Type B pancreatic cell (in vitro differentiated cells): ENCODE measurements at places on chromosomes 1 and 21. TPM values are rescaled to one million over a fixed set of nuclear protein-coding genes. Genes with fewer than 3 reads are reported as not detected.
A peak's percentile ranks its signal among the peaks of the same experiment; 100 is the strongest.

The CFAP74 gene
- 0.76 and 1.5 TPM in 2 replicates for total RNA-seq

The HRNR gene
- not detected in 2 replicates for total RNA-seq

The CD5L gene
- not detected in 2 replicates for total RNA-seq

The FAM76A gene
- total RNA-seq, result 12.3 and 14.2 TPM in 2 replicates

DNA sequence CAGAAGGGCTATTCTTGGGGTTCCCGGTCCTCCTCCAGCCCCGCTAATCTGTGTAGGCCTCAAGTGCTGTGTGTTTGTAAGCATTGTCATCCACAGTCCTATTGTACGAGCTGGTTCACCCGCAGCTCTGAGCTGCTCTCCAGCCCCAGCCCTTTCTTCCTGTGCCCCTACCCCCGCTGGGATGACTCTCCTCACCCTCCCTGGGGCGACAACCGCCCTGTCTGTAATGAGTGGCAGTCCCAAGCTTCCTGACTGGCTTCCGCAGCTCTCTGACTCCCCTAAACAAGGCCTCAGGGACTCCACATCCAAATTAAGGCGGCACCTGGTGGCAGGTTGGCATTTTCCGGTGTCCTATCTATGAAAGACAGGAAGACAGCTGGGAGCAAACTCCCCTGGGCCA is 45.8 kb downstream of the TFF3 start:
- no peak overlapping the region for H3K27ac ChIP-seq
- H3K4me3 ChIP-seq, result no peak overlapping the region
- no peaks in the 10 kb centered on the region for H3K36me3 ChIP-seq
- H3K4me1 ChIP-seq, result no peaks in the 10 kb centered on the region

DNA sequence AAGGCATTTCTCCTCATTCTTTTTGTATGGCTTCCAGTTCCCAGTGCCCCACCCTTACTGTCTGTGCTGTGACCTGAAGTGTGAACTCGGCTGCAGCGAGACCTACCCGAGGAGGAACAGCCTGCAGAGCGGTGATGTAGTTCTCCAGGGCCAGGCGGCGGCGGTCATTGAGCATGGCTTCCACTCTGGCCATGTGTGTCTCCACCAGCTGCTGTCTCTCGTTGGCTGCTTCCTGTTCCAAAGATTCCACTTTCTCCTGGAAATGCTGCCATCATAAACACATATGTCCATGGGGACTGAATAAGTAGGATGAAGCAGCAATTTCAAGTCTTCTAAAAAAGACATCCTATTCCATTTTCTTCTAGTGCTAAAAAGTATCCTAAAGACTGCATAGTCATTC is 195.6 kb downstream of the APP start:
- no peak overlapping the region for H3K4me3 ChIP-seq
- H3K36me3 ChIP-seq, result peaks cover 72% of the 10 kb centered on the region
- no peaks in the 10 kb centered on the region for H3K4me1 ChIP-seq
- no peaks in the 10 kb centered on the region for H3K27me3 ChIP-seq
- no peak overlapping the region for H3K27ac ChIP-seq

- DNase-seq, result peak; percentile 44
- H3K27me3 ChIP-seq, result no peaks in the 10 kb centered on the region
- H3K36me3 ChIP-seq, result peaks cover 32% of the 10 kb centered on the region
- peak overlapping the region; percentile 83 for H3K27ac ChIP-seq
These were observed 2.3 kb upstream of the AUNIP start for GRCh38 chr1:25861316-25862286.

DNA sequence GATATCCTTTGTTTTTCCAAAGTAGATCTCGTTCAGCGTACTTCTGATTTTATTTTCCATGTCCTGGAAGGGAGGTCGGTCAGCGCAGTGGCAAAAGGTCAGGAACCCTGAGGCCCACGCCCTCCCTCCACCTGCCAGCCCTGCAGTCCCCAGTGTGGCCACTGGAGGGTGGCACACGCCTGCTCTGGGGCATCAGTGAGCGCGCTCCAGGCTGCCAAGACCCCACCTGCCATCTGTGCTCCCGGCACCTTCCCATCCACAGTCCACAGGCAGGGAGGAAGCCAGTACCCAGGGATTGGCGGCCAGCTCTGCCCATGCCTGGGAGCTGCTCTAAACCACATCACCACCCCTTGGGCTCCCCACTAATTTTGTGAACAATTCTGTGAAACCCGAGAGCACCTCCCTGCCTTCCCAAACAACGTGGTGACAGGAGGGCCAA is 32.3 kb downstream of the SLC66A1 start:
- no peak overlapping the region for H3K27ac ChIP-seq
- H3K4me3 ChIP-seq, result no peak overlapping the region
- DNase-seq, result no peak
- H3K27me3 ChIP-seq, result no peaks in the 10 kb centered on the region

- no peaks in the 10 kb centered on the region for H3K36me3 ChIP-seq
- H3K4me1 ChIP-seq, result peaks cover 7% of the 10 kb centered on the region
- H3K4me3 ChIP-seq, result no peak overlapping the region
- H3K27me3 ChIP-seq, result peaks cover 48% of the 10 kb centered on the region
- H3K27ac ChIP-seq, result no peak overlapping the region
These were observed 251.2 kb upstream of the POU3F1 start for GRCh38 chr1:38297842-38298241.

DNA sequence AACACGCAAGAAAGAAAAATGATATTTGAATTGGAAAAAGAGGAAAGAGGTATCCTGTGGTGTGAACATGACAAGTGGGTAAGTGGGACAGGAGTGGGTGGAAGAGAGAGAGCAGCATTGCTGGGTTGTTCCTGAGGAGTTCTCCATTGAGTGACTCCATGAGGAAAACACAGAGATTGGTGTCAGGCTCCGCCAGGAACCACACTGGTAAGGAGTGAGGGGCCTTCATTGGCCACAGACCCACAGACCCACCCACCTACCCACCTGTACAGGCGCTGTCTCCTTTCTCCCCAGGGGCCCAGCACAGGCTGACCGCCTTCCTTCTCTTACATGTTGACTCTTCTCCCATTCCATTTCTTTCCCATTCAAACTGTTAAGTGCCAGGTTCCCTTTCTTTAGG is 20.9 kb downstream of the S100A7A start:
- no peaks in the 10 kb centered on the region for H3K4me1 ChIP-seq
- H3K27ac ChIP-seq, result no peak overlapping the region
- H3K36me3 ChIP-seq, result no peaks in the 10 kb centered on the region

GRCh38 chr1:38018864-38019343 is 6.4 kb downstream of the UTP11 start:
- H3K27ac ChIP-seq, result no peak overlapping the region
- no peak for DNase-seq
- H3K27me3 ChIP-seq, result no peaks in the 10 kb centered on the region

DNA sequence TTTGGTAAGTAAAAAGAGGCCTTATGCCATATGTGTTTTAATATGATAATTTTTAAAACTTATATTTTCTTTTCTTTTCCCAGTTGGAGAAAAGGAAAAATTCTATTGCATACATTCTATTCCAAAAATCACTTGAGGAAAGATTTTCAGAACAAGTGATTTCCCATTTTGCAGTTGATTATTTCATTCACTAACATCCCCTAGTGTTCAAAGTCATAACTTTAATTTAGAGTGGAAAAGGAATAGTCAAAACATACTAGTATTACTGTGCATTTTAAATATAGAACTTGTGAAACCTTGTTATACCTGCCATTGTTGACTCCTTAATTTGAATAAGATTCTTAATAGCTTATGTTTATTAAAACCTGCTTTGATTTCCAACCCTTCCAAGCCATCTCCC is 1157.6 kb upstream of the ADGRL4 start:
- no peaks in the 10 kb centered on the region for H3K36me3 ChIP-seq
- H3K27me3 ChIP-seq, result no peaks in the 10 kb centered on the region
